CD4-positive, alpha-beta T cell treated with Interleukin-15 for 1 hour (primary cell): ENCODE measurements at places on chromosomes 2 and 18.

- no peak for DNase-seq
Measured at GRCh38 chr18:35153609-35154272, 87.1 kb upstream of the ZNF397 start.

- no peak for DNase-seq
Measured at GRCh38 chr2:48266698-48267097, 263.3 kb upstream of the STON1 start.

DNA sequence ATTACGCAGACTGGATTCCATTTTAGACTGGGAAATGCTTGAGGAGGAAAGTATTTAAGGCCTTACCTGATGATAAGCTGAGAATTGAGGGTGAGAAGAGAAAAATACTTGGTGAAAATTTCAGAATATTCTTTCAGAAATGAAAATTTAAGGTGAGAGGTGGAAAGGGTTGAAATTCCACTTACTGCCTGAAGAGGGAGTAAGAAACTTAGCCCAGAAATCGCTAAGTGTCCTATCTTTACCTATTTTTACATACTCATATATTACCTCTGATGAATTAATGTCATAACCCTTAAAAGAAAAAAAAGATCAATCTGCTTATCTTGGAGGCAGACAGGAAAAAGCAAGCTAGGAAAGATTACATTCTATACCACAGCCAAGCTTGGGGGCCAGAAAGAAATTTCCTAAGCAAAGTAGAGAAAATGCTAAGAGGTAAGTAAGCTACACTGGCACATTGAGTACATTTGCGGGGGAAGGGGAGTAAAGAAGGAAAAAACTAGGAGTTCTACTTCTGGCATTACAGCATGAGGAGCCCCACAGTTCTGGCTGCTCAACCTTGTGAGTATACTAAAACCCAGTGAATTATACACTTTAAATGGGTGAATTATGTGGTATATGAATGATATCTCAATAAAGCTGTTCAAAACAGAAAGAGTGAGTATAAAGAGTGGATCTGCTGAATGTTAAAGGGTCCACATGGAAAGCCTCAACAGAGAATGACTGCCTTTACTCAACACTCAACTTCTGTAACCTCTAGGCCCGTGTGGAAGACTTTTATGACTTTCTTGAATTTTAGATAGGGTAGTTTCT, 33.8 kb downstream of the SMC6 start:
- no peak for DNase-seq

DNA sequence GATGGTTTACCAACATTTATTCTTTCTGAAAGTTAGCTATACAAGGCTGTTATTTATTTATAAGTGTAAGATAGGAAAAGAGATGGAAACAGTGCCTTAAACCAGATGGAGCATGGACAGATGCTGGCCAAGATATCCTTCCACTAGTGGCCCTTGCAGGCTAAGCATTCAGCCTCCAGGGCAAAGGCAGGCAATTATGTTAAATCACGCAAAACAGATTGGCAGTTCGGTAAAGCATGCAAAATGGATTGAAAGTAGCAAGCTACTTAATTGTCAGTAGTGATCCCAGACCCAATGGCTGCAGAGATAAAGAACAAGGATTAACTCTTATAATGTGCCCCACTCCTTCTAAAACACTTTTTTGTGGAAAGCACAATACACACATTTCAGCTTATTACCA, 105.4 kb upstream of the MAP4K3 start:
- DNase-seq, result no peak
